ENCODE measurements at places on chromosomes 7 and 10. TPM values are rescaled to one million over a fixed set of nuclear protein-coding genes. Genes with fewer than 3 reads are reported as not detected.

The NUTM2E gene
- total RNA-seq = not detected

The SPDYE2B gene
- total RNA-seq = not detected

The ODAD2 gene
- total RNA-seq = not detected

The SPDYE16 gene
- total RNA-seq = not detected

The SRGN gene
- total RNA-seq = 14.3 TPM

GRCh38 chr10:76883596-76883995 lies 754.0 kb downstream of the KCNMA1 start:
- no peak overlapping the region for H3K4me3 ChIP-seq
- no peak overlapping the region for H3K27ac ChIP-seq
- H3K36me3 ChIP-seq = no peaks in the 10 kb centered on the region
- DNase-seq = no peak
- H3K27me3 ChIP-seq = no peaks in the 10 kb centered on the region

- no peak overlapping the region for H3K4me3 ChIP-seq
- no peaks in the 10 kb centered on the region for H3K4me1 ChIP-seq
- no peaks in the 10 kb centered on the region for H3K36me3 ChIP-seq
- no peak overlapping the region for H3K27ac ChIP-seq
These were observed 40.7 kb upstream of the SPDYE3 start for GRCh38 chr7:100266576-100267354.

DNA sequence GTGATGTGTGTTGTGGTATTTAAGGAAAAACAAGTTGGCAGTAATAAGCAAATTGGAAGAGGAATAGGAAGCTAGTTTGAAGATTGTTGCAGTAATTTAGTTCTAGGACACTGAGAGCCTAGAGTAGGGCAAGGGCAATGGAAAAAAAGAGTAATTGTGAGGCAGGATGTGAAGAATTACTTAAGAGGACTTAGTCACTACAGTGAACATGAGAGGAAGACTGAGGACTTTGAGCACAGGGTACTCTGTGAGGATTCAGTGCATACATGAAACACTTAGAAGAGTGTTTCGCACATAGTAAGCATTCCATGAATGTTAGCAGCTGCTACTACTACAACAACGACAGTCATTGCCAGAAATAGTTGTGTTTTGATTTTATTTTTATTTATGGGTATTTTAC lies 30.9 kb upstream of the DKK1 start:
- no peak for DNase-seq
- no peaks in the 10 kb centered on the region for H3K4me1 ChIP-seq
- no peaks in the 10 kb centered on the region for H3K27me3 ChIP-seq
- no peak overlapping the region for H3K27ac ChIP-seq

- H3K27ac ChIP-seq = no peak overlapping the region
- H3K4me3 ChIP-seq = no peak overlapping the region
- no peaks in the 10 kb centered on the region for H3K27me3 ChIP-seq
- H3K4me1 ChIP-seq = no peaks in the 10 kb centered on the region
- no peak for DNase-seq
- H3K36me3 ChIP-seq = no peaks in the 10 kb centered on the region
These were observed 16.5 kb downstream of the DENND10 start for GRCh38 chr10:119120413-119120867.

DNA sequence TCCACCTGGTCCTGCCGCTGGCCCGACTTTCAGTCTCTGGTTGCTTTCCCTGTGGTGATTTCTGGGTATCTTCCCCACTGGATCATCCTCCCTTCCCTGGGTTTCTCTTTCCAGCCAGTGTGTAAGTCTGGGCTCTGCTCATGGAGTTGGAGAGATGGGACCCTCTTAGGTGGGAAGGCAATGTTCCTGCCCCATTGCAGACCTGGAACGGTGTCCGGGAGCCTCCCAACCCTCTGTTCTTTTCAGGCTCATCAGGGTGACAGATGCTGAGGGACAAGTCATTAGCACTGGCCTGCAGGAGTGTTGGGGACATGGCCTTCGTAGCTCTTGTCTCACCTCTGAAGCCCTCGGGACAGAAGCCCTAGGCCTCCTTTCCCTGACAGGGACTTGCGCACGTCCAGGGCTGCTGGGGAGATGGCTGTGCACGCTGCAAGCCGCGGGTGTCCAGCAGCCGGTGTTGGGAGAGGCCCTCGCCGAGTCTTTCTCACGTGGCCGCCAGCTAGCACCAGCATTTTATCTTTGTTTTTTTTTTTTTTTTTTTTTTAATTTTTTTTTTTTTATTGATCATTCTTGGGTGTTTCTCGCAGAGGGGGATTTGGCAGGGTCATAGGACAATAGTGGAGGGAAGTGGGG lies 17.2 kb downstream of the ZNF783 start:
- H3K27me3 ChIP-seq = no peaks in the 10 kb centered on the region
- H3K36me3 ChIP-seq = no peaks in the 10 kb centered on the region
- DNase-seq = no peak
- no peak overlapping the region for H3K4me3 ChIP-seq

DNA sequence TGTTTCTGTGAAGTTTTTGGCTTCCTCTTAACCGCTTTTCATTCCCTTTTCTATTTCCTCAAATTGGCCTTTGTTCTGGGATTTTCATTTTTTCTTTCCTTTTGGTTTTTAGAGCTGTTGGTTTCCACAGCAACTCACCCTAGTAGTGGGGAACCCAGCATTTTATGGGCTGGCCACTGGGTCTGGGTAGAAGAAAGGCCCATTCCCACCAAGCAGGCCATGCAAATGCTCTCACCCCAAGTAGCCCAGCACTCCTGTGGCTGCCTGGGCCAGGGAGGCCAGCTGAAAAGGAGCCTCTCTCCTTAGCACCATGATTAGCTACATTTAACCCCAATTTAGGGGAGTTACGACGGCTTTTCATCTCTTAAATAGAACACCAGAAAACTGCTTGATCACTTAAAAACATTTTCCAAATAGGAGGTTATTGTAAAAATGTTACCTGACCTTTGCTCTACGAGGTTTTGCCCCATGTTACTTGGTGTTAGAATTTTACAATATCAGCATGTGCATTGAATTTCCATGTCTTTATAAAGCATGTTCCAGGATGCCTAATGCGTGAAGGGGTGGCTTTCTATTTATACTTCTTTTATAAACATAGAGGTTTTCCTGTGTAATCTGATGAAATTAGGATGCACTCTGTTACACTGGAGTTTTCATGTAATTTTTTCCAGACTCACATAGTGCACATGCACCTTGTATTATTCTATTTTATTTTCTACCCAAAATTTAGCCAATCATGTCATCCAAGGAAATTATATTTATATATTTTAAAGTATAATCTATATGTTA lies 75.4 kb downstream of the FAM171A1 start:
- no peaks in the 10 kb centered on the region for H3K27me3 ChIP-seq
- H3K27ac ChIP-seq = no peak overlapping the region
- DNase-seq = no peak
- no peak overlapping the region for H3K4me3 ChIP-seq
- H3K4me1 ChIP-seq = no peaks in the 10 kb centered on the region

DNA sequence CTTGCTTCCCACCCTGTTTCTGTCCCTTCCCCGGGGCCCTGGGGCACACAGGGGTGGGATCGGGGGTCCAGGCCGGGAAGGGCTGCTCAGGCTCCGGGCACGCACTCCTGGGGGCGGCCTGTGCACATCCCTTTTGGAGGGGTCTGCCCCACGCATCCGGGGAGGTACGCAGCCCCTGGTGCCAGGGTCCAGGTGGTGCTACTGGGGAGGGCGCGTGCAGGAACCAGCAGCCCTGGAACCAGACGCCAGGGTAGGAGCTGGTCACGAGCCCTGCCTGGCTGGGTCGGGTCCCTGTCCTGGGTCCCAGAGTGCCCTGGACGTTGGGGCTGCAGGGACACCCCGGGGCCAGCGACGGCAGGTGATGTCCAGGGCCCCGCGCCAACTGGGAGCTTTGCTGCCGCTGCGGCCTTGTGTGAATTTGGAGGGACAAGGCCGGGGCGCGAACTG lies 53.4 kb downstream of the GLRX3 start:
- no peaks in the 10 kb centered on the region for H3K27me3 ChIP-seq
- H3K4me3 ChIP-seq = no peak overlapping the region
- H3K27ac ChIP-seq = no peak overlapping the region
- H3K36me3 ChIP-seq = no peaks in the 10 kb centered on the region

DNA sequence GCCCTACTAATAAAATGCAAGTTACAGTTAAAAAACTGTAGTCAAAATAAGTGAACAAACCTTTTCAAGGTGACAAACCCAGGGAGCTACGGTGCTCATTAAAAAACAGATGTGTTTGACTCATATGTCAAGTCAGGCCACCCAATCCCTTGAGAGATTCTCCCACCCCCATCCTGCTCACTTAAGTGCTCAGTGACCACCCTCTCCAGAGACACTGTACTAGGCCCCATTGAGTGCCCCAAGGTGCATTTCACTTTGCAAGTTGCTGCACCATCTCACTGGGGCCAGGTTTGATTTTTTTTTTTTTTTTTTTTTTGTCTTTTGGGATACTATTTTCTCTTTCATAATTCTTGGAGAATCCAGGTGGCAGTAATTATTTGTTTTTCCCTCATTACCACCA lies 1.9 kb downstream of the ERV3-1 start:
- H3K4me1 ChIP-seq = no peaks in the 10 kb centered on the region
- no peaks in the 10 kb centered on the region for H3K27me3 ChIP-seq
- no peak overlapping the region for H3K4me3 ChIP-seq
- no peaks in the 10 kb centered on the region for H3K36me3 ChIP-seq
- no peak for DNase-seq

GRCh38 chr7:13106513-13106912 lies 419.1 kb downstream of the ARL4A start:
- H3K4me1 ChIP-seq = no peaks in the 10 kb centered on the region
- no peak overlapping the region for H3K27ac ChIP-seq
- H3K36me3 ChIP-seq = no peaks in the 10 kb centered on the region
- no peak overlapping the region for H3K4me3 ChIP-seq
- no peak for DNase-seq

GRCh38 chr10:14953424-14954000 lies 384 bp downstream of the DCLRE1C start:
- DNase-seq = peak; percentile 48
- peak overlapping the region; percentile 81 for H3K4me3 ChIP-seq
- H3K27me3 ChIP-seq = no peaks in the 10 kb centered on the region
- peaks cover 5% of the 10 kb centered on the region for H3K4me1 ChIP-seq
- H3K27ac ChIP-seq = peak overlapping the region; percentile 86

GRCh38 chr7:108528183-108528712 lies 2.3 kb upstream of the PNPLA8 start:
- H3K36me3 ChIP-seq = no peaks in the 10 kb centered on the region
- peak overlapping the region; percentile 54 for H3K27ac ChIP-seq
- H3K27me3 ChIP-seq = no peaks in the 10 kb centered on the region

- DNase-seq = no peak
- no peak overlapping the region for H3K27ac ChIP-seq
- H3K27me3 ChIP-seq = no peaks in the 10 kb centered on the region
- no peaks in the 10 kb centered on the region for H3K4me1 ChIP-seq
- no peaks in the 10 kb centered on the region for H3K36me3 ChIP-seq
- H3K4me3 ChIP-seq = no peak overlapping the region
These were observed 20.8 kb upstream of the MKI67 start for GRCh38 chr10:128147064-128147463.

GRCh38 chr10:77673101-77673500 lies 35.5 kb upstream of the KCNMA1 start:
- no peak for DNase-seq
- no peaks in the 10 kb centered on the region for H3K27me3 ChIP-seq
- H3K4me3 ChIP-seq = no peak overlapping the region

DNA sequence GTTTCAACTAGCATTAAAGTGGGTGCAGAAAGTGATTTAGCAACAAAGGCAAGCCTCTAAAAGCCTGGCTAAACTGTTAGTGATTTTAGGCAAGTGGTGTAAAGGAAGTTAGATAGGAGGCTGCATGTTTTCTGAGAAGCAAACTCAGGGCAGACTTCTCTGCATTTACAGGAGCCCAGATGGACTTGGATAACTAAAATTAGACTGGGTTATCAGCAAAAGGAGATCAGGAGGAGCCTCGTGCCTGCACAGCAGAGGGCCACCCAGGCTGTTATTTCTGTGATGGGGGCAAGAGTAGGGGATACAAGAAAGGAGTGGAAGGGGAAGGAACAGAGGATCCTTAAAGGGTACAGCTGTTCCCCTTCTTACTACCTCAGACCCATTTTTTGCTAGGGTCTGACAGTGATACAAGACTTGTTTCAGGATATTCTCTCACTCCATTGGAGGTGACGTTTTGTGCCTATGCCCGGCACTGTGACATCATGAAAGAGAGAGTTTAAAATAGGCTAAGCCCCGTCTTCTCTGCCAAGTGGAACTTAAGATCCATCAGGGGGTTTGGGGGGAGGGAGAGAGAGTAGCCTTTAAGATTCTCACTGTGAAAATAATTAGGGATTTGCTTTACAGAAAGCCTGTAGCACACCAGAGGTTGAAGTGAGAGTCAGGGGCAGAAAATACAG lies 49.6 kb upstream of the PDCD4 start:
- no peaks in the 10 kb centered on the region for H3K27me3 ChIP-seq
- H3K4me1 ChIP-seq = peaks cover 20% of the 10 kb centered on the region
- no peaks in the 10 kb centered on the region for H3K36me3 ChIP-seq
- no peak for DNase-seq
- no peak overlapping the region for H3K27ac ChIP-seq

DNA sequence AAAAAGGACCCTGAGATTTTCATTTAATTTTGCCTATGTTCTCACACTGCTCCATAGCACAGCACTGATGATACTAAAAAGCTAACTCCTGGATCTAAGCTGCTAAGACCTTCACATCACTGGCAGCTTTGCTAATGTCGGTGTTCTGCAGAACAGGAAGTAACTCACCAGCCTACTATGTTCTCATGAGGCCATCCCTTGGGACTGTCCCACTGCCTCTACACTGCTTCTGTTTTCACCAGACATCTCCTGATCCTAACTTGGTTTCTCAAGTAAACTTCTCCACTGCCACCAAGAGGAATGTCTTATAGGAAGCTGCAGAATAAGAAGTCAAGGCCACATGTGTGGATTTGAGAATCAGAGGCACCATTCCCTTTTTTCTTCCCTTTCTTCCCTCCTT lies 15.1 kb downstream of the HTR7 start:
- no peak overlapping the region for H3K27ac ChIP-seq
- no peak overlapping the region for H3K4me3 ChIP-seq
- H3K27me3 ChIP-seq = no peaks in the 10 kb centered on the region
- H3K36me3 ChIP-seq = no peaks in the 10 kb centered on the region
- no peaks in the 10 kb centered on the region for H3K4me1 ChIP-seq
- no peak for DNase-seq

Data from colonic mucosa (tissue), 4 donors.